ENCODE measurements at places on chromosomes 7 and 10. TPM values are rescaled to one million over a fixed set of nuclear protein-coding genes. Genes with fewer than 3 reads are reported as not detected.

DNA sequence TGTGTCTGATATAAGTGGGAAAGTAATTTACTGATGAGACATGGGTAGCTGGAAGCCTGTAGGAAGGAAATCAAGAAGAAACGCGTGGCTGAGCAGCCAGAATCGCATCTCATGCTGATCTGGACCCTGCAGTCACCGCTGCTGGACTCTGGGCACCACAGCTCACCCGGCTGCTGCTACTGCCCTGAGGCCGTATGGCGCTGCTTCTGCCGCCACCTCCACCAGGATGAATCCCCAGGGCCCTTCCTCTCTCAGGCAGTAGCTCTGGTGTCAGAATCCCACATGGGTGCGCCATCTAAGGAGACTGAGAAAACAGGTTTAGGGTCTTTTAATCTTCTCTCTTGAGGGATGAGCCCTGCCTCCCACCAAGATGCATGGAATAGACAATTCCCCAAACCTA lies 70.3 kb upstream of the AGK start:
- DNase-seq = no peak

CYP3A7 gene
- total RNA-seq = not detected

GRCh38 chr7:145848691-145849090 lies 267.9 kb upstream of the CNTNAP2 start:
- no peak for DNase-seq

DNA sequence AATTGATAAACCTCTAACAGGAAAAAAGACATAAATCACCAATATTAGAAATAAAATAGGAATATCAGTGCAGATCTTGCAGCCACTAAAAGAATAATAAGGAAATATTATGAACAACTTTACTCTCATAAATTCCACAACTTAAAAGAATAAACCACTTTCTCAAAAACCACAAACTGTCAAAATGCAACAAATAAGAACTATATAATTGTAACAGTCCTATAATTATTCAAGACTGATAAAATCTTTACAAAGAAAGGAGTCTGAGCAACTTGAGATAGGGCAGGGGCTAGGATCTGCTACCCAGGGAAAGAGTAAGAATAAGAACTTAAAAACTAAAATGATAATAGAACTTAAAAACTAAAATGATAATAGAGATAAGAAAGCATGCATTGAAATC lies 169.5 kb upstream of the GDF10 start:
- DNase-seq = no peak

GRCh38 chr7:156895024-156895780 lies 2.2 kb upstream of the LMBR1 start:
- DNase-seq = no peak

DNA sequence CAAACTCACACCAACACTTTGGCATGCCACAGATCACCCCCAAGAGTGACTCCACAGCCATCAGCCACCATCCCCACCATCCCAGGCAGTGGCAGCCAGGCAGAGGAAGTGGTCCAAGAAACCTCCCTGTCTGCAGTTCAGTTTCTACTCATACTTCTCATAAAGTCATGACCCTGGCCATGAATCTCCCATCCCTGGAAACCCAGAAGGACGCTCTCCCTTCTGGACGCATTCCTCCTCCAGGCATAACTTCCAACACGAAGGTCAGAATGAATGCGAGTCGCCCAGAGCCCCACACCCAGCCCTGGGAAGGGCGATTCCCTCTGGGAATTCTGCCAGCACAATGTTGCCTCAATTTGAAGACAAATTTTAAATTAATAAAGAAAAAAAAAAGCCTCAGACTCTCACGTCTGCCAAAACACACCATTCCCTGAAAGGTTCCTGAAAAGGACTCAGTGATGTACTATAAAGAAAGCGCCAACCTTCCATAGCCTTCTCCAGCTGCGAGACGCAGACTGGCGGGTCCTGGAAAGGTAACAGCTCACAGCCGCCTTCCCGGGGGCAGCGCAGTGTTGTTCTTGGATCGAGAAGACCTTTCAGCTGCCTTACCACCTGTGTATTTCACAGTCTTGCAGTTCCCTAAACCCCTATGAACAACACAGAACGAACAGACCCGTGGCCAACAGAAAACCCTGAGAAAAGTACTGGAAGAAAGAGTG lies 307.6 kb downstream of the FRMD4A start:
- no peak for DNase-seq

LRMDA gene
- total RNA-seq = not detected

- no peak for DNase-seq
Observed at GRCh38 chr10:63522277-63522687, 1.1 kb downstream of the REEP3 start.

MARCHF5 gene
- total RNA-seq = 12.7 TPM

- no peak for DNase-seq
Observed at GRCh38 chr7:50791363-50791937, 8.8 kb upstream of the GRB10 start.

GRCh38 chr7:143408252-143408685 lies 387 bp downstream of the EPHA1 start:
- no peak for DNase-seq

FRMD4A gene
- 34.8 TPM for total RNA-seq

DNA sequence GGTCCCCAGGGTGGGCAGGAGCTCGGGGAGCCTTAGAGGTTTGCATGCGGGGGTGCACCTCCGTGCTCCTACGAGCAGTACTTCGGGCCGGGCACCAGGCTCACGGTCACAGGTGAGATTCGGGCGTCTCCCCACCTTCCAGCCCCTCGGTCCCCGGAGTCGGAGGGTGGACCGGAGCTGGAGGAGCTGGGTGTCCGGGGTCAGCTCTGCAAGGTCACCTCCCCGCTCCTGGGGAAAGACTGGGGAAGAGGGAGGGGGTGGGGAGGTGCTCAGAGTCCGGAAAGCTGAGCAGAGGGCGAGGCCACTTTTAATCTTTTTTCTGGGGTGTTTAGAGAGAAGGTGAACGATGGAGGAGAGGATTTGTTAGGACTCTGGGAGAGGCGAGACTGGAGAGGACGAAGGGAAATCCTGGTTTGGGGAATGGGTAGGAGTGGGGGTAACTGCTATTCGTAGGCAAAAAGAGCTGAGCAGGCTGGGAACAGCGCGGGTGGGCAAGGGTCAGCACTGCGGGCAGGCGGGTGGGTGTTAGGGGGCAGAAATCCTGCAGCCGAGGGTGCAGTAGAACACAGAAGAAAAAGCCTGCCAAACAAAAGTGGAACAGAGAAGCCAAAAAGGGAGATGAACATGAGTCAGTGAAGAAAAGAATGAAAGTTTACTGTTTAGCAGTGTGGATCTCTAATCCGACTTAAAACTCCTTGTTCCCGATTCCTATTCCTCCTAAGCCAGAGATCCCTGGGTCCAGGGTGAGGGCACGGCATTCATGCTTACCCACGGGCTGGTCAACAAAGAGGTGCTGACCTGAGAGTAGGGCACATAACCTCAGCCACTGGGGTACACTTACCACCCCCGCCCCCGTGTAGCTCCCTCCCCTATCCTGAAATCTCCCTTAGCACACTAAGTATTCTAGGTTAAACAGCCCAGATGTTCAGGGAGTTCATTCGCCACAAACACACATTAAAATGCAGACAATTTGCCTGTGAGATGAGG lies 26.9 kb downstream of the PRSS2 start:
- no peak for DNase-seq

SNCG gene
- 4.4 TPM for total RNA-seq

LRRC72 gene
- total RNA-seq = not detected

- no peak for DNase-seq
Observed at GRCh38 chr10:91287912-91288311, 67.4 kb downstream of the PCGF5 start.

GRCh38 chr10:133163889-133164815 lies 4.1 kb downstream of the KNDC1 start:
- DNase-seq = no peak

DNA sequence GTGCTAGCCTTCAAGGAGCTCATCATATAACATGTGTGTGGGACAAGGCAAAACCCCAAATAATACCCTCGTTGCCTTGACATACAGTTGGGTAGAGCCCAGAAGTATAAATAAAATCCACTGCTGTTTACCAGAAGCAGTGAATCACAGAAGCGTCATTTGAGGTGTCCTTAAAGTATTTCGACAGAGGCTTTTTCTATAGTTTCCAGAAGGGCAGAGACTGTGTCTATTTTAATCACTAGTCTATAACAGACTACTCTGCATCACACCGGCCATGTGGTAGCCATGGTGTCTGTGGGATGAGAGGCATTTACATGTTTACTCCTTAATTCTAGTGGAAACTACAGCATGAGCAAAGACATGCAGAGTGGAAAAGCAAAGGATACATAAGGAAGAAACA lies 131.3 kb downstream of the CTTNBP2 start:
- peak; percentile 18 for DNase-seq

GRCh38 chr7:132519936-132520335 lies 56.3 kb downstream of the PLXNA4 start:
- DNase-seq = no peak

GRCh38 chr7:141354251-141354650 lies 197.0 kb upstream of the AGK start:
- DNase-seq = peak; percentile 82

CXCL12 gene
- total RNA-seq = 0.29 TPM

GRCh38 chr7:25537662-25538375 lies 309.5 kb upstream of the NPVF start:
- no peak for DNase-seq

PSD gene
- total RNA-seq = 0.46 TPM

CTAGE15 gene
- total RNA-seq = 0.46 TPM

DNA sequence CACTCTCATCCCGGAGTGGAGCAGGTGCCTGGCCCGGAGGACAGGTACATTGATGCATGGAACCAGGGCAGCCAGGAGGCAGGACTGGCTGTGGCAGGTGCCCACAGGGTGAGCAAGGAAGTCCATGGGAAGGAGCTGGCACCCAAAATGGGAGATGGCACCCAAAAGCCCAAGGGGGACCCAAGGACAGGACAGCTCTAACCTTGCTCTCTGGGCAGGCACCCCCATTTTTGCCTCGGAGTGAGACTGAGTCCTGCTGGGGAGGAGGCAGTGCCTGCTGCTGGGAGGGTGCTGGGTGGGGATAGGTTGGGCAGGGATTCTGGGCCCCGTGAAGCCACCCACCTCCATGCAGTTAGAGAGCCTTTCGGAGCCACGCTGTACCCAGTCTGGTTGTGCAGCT lies 234.5 kb downstream of the TCERG1L start:
- DNase-seq = no peak

DNA sequence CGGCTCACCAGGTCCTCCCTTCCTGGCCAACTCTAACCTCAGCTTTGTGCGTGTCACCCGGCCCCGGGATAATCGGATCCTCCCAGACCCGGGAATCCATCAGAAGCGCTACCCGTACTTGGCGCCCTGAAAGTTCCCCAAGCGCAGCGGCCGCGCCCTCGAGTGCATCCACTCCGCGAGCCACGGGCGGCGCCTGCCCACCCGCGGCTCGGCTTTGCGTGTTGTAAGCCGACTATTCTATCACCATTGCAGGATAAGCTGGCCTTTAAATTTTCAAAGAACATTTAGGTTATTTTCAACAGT lies 35.7 kb upstream of the EBLN1 start:
- DNase-seq = no peak

DNA sequence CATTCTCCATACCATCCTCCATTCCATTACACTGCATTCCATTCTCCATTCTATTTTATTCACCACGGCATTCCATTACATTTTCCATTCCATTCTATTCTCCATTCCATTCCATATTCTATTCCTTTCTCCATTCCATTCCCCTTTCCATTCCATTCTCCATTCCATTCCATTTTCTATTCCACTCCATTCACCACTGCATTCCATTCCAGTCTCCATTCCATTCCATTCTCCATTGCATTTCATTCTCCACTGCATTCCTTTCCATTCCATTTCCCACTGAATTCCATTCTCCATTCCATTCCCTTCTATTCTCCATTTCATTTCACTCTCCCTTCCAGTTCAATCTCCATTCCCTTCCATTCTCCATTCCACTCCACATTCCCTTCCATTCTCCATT lies 79.6 kb downstream of the NSUN6 start:
- no peak for DNase-seq

DNA sequence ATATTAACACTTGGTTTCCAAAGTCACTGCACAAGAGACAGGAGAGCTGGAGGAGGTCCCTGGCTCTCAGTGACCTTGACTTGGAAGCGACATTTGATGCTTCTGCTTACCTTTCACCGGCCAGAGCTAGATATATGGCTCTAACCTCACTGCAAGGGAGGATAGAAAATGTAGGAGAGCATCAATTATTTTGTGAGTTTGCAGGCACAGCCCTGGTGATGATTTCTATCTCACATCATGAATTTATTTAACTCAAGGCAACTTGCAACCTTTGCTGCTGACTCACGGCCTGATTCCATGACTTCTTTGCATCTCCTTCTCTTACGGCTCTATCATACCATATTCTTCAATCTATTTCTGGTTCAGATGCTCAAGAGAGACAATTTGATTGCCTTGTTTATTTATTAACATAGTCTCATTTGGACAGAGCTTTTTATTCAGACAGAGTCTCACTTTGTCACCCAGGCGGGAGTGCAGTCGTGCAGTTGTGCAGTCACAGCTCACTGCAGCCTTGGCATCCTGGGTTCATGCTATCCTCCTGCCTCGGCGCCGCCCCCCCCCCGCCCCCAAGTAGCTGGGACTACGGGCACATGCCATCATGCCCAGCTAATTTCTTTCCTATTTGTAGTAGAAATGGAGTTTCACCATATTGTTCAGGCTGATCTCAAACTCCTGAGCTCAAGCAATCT lies 196.0 kb downstream of the REEP3 start:
- no peak for DNase-seq

UBN2 gene
- total RNA-seq = 5.3 TPM

Measured in LHCN-M2 (cell line).